ENCODE measurements at places on chromosomes 4 and X.

GRCh38 chrX:153494061-153494460 lies 719 bp upstream of the BGN start:
- DNase-seq, result no peak

DNA sequence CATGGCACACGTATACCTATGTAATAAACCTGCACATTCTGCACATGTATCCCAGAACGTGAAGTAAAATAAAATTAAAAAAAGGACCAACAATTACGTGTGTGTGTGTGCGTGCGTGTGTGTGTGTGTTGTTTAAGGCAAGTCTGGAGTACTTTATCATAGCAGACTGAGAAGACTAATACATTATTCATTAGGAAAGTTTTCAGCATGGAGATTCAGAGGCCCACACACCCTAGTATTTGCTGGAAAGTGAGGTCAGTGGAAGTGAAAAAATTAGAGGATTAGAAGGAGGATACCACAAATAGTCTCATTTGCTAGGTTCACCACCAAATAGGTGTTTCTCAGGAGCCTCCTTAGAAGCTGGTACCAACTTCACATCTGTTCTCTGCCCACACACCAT lies 457.1 kb upstream of the CPEB2 start:
- no peak for DNase-seq

DNA sequence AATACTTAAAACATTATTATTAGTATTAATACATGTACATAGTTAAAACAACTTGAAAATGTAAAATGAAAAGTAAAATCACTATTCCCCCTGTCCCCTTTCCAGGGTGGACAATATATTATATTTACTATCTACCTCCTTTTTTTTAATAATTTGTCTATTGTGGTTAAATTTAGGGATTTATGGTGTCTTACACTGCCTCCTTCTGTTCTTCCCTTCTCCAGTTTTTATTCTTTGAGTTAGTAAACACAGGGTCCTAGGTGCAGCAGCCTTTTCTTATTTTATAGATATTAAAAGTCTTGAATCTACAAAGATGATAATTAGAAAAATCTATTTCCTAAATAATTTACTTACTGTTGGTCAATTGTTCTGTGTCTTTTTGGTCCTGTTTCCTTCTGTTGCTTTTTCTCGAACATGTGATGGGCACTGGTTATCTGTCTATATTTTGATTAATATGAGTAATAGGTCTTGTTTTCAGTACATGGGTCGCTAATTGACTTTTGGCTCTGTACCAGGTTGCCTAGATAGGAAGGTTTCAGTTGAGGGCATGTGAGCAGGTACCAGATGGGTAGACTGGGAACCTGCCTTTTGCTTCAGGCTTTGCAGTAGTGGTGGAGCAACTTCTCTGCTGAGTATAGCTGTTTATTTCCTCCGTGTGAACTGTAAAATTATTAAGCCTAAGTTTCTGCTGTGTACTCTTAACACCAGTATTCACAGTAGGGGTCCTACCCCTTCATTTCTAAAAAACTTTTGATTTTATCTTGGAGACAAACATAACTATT lies 1.1 kb downstream of the NUDT9 start:
- DNase-seq, result no peak

- no peak for DNase-seq
These were observed 13.1 kb upstream of the EOLA1 start for GRCh38 chrX:149527705-149528104.

DNA sequence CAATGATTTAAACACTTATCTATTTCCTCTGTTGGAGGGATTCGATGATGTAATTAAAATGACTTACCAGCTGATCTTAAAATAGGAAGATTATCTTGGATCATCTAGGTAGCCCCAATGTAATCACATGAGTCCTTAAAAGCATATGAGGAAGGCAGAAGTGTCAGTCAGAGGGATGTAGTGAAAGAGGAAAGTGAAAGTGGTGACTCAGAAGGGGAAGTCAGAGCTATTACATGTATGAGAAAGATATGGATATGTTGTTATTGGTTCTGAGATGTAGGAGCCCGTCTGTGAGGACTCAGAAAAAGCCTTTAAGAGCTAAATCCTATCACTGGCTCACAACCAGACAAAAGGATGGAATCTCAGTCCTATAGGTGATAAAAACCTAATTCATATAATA lies 456.4 kb downstream of the DACH2 start:
- DNase-seq, result no peak

Data from activated CD4-positive, alpha-beta T cell treated with anti-CD3 and anti-CD28 coated beads, Interleukin-2, amount 50 U/mL, for 4 hours (primary cell).